ENCODE measurements at places on chromosomes 7 and 10.

DNA sequence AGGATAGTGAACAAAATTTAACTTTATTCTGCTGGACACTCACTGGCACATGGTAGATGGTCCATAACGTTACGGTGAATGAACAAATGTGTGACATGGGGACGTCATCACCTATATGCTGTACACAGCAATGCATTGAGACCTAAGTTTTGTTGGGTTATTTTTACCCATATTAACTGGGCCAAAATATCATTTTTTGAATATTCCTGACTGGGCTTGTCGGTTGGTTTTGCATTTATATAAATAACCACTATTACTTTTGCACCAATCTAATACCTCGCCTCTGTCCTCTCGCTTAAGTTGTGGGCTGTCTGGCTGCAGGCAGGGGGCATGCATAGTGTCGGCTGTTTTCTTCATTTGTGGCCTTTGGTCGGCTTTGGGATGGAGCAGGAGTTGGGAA is 161.7 kb downstream of the USP6NL start:
- DNase-seq, result no peak

- DNase-seq, result no peak
Measured at GRCh38 chr7:28061824-28062196, 118.8 kb downstream of the JAZF1 start.

DNA sequence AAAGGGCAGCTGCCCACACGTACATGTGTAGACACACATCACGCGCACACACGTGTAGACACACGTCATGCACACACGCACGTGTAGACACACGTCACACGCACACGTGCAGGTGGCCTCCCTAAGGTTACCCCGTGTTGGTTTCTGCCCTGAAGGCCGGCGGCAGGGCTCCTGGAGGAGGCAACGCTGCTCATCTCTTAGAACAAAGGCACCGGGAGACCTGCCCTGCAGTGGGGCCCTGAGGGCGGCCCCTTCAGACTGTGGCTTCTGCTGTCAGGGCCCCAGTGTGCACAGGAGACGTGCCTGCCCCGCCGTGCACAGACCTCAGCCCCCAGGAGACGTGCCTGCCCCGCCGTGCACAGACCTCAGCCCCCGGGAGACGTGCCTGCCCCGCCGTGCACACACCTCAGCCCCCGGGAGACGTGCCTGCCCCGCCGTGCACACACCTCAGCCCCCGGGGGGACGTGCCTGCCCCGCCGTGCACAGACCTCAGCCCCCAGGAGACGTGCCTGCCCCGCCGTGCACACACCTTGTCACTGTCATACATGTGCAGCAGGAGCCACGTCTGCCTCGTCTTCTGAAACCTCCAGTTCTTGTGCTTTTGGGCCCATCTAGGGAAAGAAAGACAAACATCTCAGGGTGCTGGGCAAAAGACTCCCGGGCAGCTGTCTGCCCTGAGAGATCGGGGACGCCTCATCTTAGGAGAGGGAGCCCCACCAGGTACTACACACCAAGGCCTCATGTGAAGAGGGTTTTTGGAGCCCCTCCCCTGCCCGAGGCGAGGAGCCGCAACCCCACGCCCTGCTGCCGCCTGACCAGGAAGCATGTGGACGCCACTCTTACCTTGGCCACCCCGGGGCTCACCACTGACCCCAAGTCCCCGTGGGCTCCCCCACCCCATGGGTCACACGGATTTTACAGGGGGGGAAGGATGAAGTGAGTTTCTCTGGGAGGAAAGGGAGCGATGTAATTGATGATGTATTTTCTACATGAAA is 17.3 kb downstream of the CYP2W1 start:
- DNase-seq, result no peak

DNA sequence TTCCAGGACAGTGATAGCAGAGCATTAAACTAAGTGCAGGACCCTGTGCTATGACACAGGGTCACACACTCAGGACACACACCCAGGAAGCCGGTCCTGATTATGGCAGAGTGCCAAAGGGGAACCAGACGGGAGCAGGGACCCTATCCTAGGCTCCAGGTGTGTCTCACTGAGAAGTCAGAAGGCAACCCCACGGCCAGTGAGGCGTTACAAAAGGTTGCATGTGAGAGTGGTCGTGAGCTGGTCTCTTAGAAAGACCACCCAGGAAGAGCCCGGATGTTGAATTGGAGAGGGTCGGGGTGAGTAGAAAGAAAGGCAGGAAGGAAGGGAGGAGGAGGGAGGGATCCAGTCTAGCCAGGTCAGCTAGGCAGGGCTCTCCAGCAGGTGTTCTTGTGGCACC is 31.0 kb downstream of the FRMPD2 start:
- DNase-seq, result no peak

GRCh38 chr7:53035499-53036412 is at the start of gene POM121L12:
TSS of gene POM121L12 (plus strand) at chr7:53035633. CDS start at chr7:53035672, 39 bp downstream.
- DNase-seq, result no peak

GRCh38 chr10:57898231-57898630 is 369.5 kb downstream of the IPMK start:
- DNase-seq, result no peak

DNA sequence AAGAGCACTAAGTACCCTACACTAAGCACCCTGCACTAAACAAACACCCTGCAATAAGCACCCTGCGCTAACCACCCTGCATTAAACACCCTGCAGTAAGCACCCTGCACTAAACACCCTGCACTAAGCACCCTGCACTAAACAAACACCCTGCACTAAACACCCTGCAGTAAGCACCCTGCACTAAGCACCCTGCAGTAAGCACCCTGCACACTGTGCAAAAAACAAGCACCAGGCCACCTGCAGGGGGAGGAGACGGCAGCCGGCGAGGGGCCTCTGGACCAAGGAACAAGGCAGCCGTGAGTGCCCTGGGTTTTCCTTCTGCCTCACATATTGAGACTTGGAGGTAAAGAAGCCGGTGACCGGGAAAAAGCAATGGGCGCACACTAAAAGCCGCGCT is 30.2 kb downstream of the KNDC1 start:
- DNase-seq, result no peak

DNA sequence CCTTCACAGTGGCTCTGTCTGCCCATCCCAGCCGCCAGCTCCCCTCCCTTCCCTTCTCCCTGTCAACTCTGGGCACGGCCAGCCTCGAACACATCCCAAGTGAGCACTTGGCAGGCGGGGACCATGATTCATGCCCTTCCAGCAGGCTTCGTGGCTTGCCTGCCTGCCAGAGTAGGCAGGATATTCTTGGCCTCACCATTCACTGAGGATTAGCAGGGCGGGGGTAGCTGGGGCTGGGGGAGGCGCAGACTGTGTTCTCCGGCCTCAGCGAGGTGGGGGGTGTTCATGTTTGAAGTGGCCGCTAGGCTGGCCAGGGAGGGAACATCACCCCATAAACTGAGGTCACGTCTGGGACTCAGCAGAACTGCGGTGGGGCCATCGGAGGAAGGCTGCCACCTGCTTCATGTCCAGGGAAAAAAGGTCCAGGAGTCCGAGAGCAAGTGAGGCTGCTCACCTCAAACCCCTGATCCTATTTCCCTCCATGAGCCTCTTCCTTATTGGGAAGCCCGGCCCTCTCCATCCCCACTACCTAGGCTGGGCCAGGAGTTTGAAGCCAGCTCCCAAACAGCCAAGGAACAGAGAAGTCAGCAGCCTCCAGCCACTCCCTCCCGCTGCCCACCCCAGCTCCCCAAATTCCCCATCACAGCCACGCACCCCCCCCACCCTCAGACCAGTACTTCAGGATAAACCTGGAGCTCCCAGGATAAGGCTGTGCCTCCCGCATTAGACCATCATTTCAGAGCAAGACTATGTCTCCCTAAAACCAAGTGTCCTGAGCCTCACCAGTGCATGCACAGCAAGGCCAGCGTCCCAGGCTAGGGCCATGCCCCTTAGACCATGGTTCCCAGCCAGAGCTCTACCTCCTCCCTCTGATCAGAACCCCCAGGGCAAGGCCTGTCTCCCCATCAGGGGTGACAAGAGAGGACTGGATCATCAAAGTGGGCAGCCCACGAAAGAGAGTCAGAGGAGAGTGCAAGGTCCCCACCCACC is 42.8 kb upstream of the RABGEF1 start:
- DNase-seq, result no peak

GRCh38 chr10:20855398-20856038 is 41.6 kb downstream of the NEBL start:
- DNase-seq, result no peak

DNA sequence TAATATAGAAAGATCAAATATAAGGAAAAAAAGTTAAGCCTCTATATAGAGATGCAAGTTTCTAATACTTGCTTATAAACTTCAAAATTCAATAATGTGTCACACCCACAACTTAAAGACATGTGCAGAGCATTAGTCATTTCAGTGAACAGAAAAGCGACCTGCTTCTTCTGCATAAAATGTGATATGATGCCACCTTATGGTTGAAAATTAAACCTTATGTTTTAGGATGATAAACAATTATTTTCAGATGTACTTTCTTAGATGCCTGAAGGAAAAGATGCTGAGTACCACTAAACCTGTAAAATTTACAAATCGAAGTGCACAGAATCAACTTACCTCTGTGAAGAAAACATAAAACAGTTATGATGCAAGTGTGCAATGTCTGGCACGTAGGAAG is 96.0 kb downstream of the MTERF1 start:
- no peak for DNase-seq

DNA sequence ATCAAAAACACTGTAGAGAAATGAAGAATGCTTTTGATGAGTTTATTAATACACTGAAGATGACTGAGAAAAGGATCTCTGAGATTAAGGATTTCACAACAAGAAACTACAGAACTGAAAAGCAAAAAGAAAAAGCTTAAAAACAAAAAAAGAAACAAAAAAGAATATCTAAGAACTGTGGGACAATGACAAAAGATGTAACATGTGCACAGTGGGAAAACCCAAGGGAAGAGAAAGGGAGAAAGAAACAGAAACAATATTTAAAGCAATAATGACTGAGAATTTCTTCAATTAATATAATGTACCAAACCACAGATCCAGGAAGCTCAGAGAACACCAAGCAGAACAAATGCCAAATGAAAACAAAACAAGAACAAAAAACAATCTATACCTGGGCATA is 42.2 kb downstream of the TFEC start:
- no peak for DNase-seq

- DNase-seq, result no peak
Measured at GRCh38 chr10:102406815-102407214, 11.3 kb downstream of the NFKB2 start.

- DNase-seq, result no peak
Measured at GRCh38 chr10:114632869-114633715, 25.0 kb downstream of the ABLIM1 start.

DNA sequence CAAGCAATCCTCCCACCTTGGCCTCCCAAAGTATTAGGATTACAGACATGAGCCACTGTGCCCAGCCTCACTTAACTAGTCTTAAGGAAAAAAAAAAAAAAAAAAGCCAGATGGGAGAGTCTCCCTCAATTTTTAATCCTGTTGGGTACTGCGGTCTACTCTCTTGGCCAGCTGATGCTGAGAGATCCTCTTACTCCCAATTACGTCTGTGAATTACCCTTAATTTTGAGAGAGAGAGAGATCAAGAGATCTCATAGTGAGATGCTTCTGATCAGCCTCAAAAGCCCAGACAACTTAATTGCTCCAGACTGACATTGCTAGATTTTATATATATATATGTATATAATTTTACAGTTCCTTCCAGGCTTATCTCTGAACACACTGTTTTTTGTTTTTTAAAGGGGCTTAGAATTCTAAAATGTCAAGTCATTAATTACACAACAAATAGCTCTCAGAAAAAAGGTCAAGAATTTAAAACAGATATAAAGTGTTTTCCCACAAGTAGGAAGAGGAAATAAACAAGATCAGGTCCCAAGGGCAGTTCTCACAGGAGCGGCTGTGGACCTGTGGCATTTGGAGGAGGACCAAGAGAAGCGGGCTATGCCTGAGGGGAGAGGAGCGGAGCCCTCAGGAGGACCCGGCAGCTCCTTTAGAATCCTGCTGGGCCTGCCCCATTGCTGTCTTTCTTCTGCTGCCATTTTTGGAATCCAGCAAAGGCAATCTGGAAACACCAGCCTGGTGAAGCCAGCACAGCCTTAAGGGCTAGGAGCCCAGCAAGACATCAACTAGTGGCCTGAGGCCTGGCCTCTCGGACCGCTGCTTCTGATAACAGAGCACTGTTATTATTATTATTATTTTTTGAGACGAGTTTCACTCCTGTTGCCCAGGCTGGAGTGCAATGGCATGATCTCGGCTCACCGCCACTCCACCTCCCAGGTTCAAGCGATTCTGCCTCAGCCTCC is 30.1 kb downstream of the DENND2A start:
- no peak for DNase-seq

- no peak for DNase-seq
Measured at GRCh38 chr10:57338823-57339558, 928.7 kb downstream of the IPMK start.

- no peak for DNase-seq
Measured at GRCh38 chr7:33432821-33433220, 303.5 kb downstream of the BBS9 start.

- no peak for DNase-seq
Measured at GRCh38 chr7:38880035-38880434, 29.0 kb downstream of the VPS41 start.

GRCh38 chr7:27312820-27313219 is 70.2 kb downstream of the EVX1 start:
- DNase-seq, result no peak

GRCh38 chr10:21521751-21522533 is 3.5 kb downstream of the SKIDA1 start:
- no peak for DNase-seq

GRCh38 chr7:50492770-50493519 is 42.8 kb upstream of the FIGNL1 start:
- no peak for DNase-seq

- no peak for DNase-seq
Measured at GRCh38 chr7:16044645-16045044, 358.2 kb upstream of the MEOX2 start.

- no peak for DNase-seq
Measured at GRCh38 chr10:21002091-21002878, 105.2 kb upstream of the NEBL start.

- no peak for DNase-seq
Measured at GRCh38 chr7:80372415-80372814, 139.4 kb downstream of the GNAT3 start.

DNA sequence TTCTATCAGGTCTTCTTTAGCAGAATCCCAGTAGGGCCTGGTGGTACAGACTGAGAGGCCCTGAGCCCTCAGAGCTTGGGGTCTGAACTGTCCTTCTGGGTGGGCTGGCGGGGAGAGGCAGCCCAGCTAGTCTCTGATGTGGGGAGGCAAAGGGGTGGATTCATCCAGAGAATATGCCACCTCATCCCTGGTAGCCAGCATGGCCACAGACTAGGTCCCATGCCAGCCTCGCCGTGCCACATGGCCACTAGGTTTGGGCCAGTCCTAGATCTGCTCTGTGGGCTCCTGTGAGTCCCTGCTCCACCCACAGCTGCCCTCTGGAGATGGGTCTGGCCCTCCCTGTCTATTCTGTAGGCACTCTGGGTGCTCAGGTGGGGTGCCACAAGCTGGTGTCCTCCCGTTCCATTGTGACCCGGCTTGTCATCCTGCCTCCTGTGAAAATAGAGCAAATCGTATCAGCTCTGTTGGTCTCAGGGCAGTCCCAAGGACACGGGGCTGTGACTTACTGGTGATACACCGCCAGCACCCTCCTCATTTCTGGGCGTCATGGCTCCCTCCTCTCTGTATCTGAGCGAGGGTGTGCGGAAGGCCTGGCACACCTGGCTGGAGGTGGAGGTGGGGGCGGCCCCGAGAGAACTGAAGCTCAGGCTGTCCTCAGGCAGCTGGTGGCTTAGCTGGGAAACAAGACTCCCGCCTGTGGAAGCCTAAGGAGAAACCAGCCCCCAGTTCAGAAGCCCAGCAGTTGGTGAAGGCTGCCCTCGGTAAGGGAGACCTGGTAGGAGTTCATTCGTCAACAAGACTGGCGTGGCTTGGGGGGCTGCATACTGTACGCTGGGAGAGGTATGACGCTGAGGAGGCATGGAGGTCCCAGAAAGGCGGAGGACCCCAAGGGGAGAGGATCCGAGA is 33.3 kb downstream of the UNC5B start:
- no peak for DNase-seq
